Uterus (tissue), 4 donors: ENCODE measurements at places on chromosomes 4 and X.
A peak's percentile ranks its signal among the peaks of the same experiment; 100 is the strongest.

DNA sequence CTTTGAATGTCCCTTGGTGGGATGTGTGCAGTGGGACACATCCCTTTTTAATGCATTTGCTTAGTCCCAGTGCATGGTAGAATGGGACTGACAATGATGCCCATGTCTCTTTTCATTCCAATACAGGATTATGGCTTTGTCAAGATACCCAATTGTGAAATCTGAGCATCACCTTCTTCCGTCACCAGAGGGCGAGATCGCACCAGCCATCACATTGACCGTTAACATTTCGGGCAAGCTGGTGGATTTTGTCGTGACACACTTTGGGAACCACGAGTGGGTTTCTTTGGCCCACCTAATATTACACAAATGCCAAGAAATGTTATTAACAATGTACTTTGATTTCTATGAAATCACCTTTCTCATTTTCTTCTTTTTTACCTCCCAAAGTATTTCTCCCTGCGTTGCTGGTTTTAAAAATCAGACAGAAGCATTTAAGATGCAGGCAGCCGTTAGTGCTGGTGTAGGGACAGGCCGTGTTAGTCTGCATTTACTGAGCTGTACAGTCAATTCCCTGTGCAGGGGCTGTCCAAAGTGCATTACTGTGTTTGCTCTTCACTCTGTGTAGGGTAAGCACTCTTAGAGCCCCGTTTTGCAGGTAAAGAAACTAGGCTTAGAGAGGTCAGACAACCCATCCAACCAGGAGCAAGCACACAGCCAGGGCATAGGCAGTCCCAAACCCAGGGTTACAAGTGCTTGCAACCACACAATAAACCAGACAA lies 46.5 kb downstream of the CWH43 start:
- no peak for DNase-seq

- DNase-seq, result no peak
Observed at GRCh38 chr4:181524499-181524898, 718.7 kb upstream of the TENM3 start.

- DNase-seq, result no peak
Observed at GRCh38 chr4:184402740-184403383, 71.5 kb downstream of the IRF2 start.

DNA sequence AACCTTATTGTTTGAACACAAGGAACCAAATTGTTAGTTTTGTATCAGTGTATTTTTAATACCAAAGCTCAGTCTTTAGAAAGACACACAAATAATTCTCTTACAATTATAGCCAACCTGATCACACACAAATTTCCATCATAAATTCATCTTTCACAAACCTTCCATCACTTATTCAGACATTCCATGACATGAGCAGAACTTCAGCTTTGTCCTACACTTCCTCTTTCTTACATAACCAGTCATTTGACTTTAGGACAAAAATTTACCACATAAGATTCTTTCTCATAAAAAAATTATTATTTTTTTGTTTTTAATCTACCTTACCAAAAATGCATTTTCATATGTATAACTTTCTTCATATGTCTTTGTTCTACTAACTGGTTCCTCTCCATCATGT lies 312.2 kb downstream of the GALNTL6 start:
- no peak for DNase-seq

GRCh38 chr4:147786031-147786430 lies 54.1 kb downstream of the ARHGAP10 start:
- no peak for DNase-seq

GRCh38 chr4:85132570-85132969 lies 166.1 kb upstream of the WDFY3 start:
- no peak for DNase-seq

GRCh38 chr4:153040677-153041076 lies 104.6 kb downstream of the FHDC1 start:
- no peak for DNase-seq

DNA sequence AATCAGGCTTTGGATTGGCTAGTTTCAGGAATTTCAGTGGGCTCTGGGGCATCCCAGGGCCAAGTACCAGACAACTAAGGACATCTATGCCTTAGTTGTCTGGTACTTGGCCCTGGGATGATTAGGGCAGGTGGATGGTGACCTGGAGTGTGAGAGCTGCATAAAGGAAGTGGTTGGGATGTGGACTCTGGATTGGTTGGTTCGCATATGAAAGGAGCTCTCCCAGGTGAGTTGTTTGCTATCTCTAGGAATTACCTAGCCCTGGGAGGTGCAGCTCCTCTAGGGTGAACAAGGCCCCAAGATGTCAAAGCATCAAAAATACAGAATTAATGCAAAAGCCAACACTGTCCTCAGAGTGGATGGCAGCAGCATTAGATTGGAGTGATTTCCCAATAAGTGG lies 109.6 kb downstream of the NHS start:
- DNase-seq, result no peak

- peak; percentile 47 for DNase-seq
Observed at GRCh38 chrX:135345107-135345589, 35.9 kb downstream of the ETDC start.

GRCh38 chrX:31036895-31037294 lies 34.9 kb downstream of the FTHL17 start:
- peak; percentile 15 for DNase-seq

- no peak for DNase-seq
Observed at GRCh38 chr4:158255727-158256324, 45.5 kb downstream of the TMEM144 start.

DNA sequence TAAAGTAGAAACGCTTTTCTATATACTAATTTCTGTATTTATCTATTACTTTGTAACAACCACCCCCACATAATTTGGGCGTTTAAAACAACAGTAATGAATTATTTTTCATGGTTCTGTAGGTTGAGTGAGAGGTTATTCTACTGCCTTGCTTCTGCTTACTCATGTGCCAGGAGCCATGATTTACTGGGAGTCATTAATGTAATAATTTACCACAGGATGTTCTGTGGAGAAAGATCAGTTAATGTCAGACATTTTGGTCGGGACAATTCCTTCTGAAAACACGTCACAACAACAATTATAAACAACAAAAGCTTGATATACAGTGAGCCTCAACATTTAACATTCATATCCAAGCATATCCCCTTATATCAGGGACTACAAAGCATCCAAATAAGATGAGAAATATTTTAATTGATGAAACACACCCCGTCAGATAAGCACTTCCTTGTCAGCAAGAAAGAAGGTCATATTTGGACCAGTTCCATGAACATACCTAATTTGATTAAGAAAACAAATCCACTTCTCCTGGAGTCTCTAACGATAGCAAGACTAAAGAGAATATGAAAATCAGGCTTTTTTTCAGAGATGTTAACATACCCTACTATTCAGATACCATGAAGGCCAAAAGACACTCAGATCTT lies 238.5 kb downstream of the PRDM5 start:
- DNase-seq, result no peak

DNA sequence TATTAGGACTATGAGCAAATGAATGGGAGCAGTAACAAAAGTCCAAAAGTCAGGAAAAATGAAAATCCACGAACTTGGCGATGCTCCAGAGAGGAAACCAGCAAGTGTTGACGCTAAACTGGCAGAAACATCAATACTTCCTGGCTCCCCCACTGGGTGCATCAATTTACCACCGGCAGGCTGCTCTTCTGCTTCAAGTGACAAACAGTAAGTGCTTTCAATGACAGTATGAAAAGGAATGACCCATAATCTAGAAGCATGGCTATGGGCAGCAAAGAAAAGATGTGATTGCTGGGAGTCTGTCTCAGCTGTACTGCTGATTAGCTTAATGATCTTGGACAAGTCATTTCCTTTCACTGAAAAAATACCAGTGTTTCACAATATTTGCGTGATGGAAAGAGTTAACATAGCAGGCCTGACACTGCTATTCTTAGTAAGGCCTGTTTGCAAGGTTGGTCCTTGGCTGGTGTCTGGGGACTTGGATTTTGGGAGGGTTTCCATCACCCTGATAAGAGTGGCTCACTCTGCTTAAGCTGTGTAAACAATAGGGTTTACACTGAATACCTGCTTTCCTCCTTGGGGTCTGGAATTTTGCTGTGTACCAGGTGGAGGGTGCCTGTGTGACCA lies 8.7 kb downstream of the ATP11C start:
- DNase-seq, result no peak

- DNase-seq, result no peak
Observed at GRCh38 chr4:122052677-122053076, 99.5 kb upstream of the BLTP1 start.

- DNase-seq, result no peak
Observed at GRCh38 chrX:46204721-46205422, 340.3 kb downstream of the ZNF674 start.

- DNase-seq, result no peak
Observed at GRCh38 chr4:145830699-145831098, 107.9 kb downstream of the ZNF827 start.

DNA sequence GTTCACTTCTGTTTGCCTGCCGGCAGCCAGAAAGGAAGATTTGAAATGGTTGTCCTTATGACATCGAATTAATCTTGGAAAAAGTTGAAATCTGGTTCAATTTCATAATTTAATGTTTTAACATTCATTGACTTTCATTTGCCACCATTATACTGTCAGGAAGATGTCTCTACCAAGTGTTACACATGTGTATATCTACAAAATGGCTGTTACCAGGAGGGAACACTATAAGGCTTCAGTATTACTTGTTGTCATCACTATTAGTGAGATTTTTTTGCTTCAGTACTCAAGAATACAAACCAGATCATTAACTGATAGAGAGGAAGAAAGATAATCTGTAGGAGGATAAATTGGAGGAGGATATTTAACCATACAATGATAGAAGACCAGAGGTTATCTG lies 71.2 kb downstream of the TSPAN7 start:
- no peak for DNase-seq

GRCh38 chr4:99687120-99687519 lies 29.5 kb upstream of the C4orf54 start:
- DNase-seq, result no peak

GRCh38 chrX:110037178-110037577 lies 34.3 kb downstream of the TMEM164 start:
- no peak for DNase-seq

DNA sequence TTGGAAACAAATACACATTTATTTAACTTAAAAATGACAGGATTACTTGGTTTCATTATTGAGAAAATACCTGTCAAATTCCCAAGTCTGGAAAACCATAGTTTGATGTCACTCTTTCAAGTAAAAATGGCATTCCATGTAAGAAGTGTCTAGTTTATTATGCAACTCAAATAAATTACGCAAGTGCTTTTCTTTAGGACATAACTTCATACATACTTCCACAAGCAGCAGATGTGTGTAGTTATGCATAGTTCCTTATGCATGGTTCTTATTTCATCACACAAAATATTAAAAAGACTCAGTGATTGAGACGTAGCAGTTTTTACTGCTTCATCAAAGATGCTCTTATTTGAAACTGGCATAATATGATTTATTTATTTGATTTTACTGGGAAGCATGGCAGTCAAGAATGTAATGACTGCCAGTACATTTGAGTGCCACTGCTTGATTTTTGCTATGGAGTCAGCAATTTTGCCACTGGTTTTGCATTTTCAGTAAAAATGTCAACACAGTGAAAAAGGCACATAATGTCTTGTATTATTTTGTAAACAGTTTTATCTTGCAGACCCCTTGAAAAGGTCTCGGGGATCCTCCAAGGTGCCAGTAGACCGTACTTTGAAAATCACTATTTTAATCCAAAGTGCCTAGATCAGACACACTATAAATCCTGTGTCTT lies 62.1 kb downstream of the CLCN3 start:
- DNase-seq, result no peak

DNA sequence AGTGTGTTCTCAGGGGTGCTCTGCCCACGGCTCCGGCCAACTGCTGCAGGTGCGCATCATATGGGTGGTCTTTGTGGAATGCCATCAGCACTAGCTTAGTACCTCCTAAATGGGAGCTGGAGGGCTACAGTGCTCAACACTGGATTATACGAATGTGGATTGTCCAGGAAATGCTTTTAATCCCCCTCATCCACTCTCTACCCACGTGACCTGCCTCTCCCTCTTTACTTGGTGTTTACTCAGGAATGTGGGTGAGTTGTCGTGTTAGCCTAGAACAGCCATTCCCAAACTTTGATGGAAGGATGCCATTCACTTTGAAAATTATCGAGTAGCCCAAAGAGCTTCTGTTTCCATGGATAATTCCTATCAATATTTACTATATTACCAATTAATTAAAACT lies 150.8 kb downstream of the PTTG2 start:
- DNase-seq, result no peak

- no peak for DNase-seq
Observed at GRCh38 chr4:182238355-182238931, 4.8 kb upstream of the TENM3 start.

- no peak for DNase-seq
Observed at GRCh38 chrX:153610836-153611213, 11.9 kb upstream of the CCNQ start.

DNA sequence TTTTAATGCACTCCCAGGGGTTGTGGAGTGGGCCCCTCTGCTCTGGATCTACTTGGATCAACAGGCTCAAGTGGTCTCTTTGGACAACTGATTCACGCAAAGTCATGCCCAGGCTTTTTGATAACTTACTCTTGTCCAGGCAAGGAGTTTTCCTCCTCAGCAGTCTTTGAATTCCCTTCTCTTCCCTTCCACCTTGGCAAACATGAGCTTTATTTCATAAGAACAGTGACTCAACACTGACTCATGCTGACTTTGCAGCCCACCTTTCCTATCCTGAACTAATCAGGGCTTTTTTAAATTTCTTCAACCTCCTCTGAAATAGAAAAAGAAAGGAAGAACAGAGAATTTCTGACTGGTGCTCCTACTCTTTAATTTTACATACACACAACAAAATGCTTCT lies 132.1 kb upstream of the LDB2 start:
- DNase-seq, result peak; percentile 35

DNA sequence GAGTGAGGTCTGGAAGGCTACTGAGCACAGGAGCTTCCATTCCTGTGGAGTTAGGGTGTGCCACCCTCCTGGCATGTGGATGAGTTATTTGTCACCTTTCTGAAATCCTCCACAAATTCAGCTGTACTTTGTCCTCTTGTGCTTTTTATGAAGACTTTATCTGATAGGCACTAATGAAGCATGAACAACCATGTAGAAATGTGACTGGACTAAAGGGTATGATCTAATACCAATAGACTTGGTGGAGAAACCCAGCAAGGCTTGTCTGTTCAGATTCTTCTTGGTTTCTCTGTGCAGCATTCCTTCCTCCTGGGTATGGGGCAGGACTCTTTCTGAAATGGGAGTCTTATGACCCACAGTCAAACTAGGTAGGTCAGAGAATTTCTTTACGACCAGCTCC lies 9.6 kb downstream of the NBDY start:
- DNase-seq, result no peak

DNA sequence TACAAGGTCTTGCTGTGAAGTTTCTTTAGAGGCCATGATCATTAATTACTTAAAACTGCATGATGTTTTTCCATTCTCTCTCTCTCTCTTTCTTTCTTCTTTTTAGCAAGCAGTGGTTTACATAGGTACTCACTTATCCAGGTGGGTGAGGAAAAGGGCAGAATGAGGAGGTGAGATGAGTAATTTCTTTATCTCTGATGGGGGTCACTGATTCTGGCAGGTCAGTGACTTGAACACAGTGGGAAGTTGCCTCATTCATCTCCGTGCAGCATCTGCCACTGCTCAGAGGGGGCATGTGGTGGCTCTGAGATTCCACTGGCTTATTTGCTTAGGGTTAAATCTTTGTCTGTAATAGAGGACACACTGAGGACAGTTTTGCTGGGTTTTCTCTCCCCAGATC lies 62.6 kb downstream of the FAM114A1 start:
- DNase-seq, result no peak
